ENCODE measurements at places on chromosomes 5 and 9.

DNA sequence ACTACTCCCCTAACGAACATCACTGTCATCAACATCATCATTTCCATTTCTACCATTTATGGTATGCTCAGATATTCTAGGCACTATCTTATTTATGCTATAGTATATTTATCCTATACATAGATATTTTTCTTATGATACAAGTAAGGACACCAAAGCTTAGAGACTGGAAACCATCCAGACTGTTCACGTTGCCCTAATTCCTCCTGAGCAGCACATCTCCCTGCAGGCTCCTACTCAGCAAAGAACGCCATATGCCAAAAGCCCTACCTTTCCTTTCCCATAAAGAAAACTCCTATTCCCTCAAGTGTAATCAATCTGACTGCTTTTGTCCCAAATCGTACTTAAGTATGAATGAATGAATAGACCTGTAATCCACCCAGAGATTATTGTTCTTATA, 247.0 kb downstream of the PRELID2 start:
- DNase-seq = no peak

DNA sequence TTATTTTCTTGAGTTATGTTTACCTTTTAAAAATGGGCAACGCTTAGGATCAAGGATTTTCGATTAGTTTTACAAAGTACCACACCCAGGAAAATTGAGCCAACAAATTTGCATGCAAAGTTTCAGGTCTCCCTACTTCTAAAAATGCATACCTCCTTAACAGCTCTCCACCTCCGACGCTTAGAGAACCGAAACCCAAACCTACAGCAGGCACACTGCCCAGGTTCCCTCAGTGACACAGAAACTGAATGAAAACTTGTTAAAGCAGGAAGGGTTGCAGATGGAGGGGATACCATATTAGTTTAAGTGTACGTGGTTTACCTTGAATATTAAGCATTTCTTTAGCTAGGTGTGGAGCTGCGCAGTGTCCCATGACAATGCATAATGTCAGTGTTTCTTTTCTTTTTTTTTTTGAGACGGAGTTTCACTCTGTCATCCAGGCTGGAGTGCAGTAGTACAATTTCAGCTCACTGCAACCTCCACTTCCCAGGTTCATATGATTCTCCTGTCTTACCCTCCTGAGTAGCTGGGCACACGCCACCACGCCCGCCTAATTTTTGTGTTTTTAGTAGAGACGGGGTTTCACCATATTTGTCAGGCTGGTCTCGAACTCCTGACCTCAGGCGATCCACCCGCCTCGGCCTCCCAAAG, 1.6 kb upstream of the SUB1 start:
- DNase-seq = no peak

DNA sequence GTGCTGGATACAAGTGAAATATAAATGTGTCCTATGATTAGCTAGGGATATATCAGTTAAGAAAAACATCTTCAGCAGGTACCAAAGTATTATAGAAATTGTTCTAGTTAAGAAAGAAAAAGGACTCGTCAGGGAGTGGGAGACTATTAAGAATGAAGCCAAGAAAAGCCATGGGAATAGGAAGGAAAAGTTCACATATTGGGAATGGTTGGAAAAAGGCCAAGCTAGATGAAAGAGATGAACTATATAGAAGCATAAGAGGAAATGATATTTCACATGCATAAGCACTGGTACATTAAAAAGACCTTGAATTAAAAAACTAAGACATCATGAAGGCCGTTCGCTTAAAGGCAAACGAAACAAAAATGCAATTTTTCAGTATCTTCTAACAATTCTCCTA, 237.7 kb downstream of the ADAMTS6 start:
- no peak for DNase-seq

DNA sequence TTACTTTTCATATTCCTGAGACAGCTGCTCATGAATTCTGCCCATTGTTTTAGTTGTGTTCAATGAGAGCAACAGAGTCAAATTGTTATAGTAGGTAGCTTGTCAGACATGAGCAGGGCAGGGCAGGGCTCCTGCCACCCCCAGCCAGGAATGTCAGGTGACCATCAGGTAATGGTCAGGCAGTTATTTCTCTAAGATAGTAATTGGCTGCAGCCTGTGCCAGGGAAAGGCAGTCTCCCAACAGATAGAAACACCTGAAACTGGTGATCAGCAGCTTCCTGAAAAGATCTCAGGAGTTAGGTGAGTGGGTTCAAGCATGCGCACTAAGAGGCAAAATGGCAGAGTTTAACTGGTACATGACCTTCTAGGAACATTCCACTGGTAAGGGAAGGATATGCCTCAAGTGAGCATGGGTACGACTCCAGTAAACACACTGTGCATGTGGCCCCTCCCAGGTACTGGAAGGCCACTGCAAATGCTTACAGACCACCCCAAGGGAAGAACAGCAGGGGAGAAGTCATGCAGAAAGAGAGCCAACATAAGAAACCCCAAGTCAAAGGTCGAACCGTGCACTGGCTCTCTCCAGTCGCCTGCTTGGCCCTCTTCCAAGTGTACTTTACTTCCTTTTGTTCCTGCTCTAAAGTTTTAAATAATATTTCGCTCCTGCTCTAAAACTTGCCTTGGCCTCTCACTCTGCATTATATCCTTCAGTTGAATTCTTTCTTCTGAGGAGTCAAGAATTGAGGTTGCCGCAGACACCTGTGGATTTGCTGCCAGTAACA, 25.1 kb downstream of the CARTPT start:
- no peak for DNase-seq

DNA sequence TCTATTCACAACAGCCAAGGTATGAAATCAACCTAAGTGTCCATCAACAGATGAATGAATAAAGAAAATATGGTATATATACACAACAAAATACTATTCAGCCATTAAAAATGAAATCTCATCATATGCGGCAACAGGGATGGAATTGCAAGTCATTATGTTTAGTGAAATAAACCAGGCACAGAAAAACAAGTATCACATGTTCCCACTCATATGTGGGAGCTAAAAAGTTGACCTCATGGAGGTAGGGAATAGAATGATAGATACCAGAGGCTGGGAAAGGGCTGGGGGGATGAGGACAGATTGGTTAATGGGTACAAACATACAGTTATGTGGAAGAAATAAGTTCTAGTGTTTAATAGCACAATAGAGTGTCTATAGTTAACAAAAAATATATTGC, 149.7 kb downstream of the DEPDC1B start:
- no peak for DNase-seq
